ENCODE measurements at places on chromosomes 2 and 18.
A peak's percentile ranks its signal among the peaks of the same experiment; 100 is the strongest.

DNA sequence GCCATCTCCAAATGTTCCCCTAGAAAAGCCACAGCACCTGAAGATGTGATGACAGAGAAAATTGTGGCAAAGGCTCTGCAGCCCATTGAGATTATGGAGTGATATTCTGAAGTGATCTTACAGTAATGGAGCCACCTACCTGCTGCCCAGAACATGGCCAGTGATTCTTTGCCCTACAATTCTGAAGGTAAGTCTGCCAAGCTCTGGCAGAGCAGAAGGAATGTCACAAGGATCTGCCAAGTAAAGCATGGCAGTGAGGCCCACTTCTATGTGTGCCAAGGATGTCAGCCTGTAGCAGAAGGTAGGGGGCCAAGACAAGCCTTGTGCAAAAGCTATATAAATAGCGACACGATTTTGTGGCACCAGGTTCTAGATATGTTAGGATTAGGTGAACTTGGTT lies 155.1 kb downstream of the RND3 start:
- H3K27ac ChIP-seq, result no peak overlapping the region
- no peaks in the 10 kb centered on the region for H3K27me3 ChIP-seq
- no peaks in the 10 kb centered on the region for H3K4me1 ChIP-seq

DNA sequence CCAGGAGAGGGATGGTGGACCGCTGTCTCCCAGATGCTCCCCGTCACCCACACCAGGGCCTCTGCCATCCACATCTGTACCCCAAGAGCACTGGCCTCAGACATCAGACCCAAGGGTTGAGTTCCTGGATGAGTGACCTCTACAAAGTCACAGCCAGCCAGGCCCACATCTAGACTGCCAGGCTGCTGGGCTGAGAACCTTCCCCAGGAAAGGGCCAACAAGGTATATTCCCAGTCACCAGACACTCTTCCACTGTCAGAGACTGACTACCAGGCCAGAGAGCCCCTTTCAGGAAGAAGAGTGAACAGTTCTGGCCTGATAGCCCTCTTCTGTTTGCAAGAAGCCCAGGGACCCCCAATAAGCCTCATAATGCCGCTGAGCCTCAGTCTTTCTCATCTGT lies 44.3 kb downstream of the C1QL2 start:
- no peak for DNase-seq
- H3K36me3 ChIP-seq, result no peaks in the 10 kb centered on the region
- no peaks in the 10 kb centered on the region for H3K27me3 ChIP-seq
- no peak overlapping the region for H3K4me3 ChIP-seq

- H3K36me3 ChIP-seq, result peaks cover 6% of the 10 kb centered on the region
- H3K4me1 ChIP-seq, result peaks cover 69% of the 10 kb centered on the region
- H3K27ac ChIP-seq, result peak overlapping the region; percentile 89
- no peaks in the 10 kb centered on the region for H3K27me3 ChIP-seq
Measured at GRCh38 chr2:174603280-174603679, 5.7 kb upstream of the WIPF1 start.

- H3K4me3 ChIP-seq, result no peak overlapping the region
- H3K27me3 ChIP-seq, result no peaks in the 10 kb centered on the region
- no peaks in the 10 kb centered on the region for H3K36me3 ChIP-seq
- DNase-seq, result no peak
- no peaks in the 10 kb centered on the region for H3K4me1 ChIP-seq
- no peak overlapping the region for H3K27ac ChIP-seq
Measured at GRCh38 chr2:8196316-8196715, 485.5 kb upstream of the ID2 start.

GRCh38 chr2:171159372-171160118 lies 1.1 kb downstream of the TLK1 start:
- peaks cover 51% of the 10 kb centered on the region for H3K4me1 ChIP-seq
- no peaks in the 10 kb centered on the region for H3K27me3 ChIP-seq
- peak; percentile 61 for DNase-seq
- no peaks in the 10 kb centered on the region for H3K36me3 ChIP-seq
- H3K4me3 ChIP-seq, result peak overlapping the region; percentile 89
- H3K27ac ChIP-seq, result peak overlapping the region; percentile 70

GRCh38 chr18:79982736-79983135 lies 5.6 kb downstream of the TXNL4A start:
- peaks cover 51% of the 10 kb centered on the region for H3K4me1 ChIP-seq
- H3K27ac ChIP-seq, result no peak overlapping the region
- H3K4me3 ChIP-seq, result no peak overlapping the region
- DNase-seq, result no peak
- peaks cover 10% of the 10 kb centered on the region for H3K36me3 ChIP-seq

- DNase-seq, result no peak
- H3K4me1 ChIP-seq, result no peaks in the 10 kb centered on the region
- H3K27ac ChIP-seq, result no peak overlapping the region
Measured at GRCh38 chr2:73759904-73760303, 20.0 kb downstream of the DUSP11 start.

DNA sequence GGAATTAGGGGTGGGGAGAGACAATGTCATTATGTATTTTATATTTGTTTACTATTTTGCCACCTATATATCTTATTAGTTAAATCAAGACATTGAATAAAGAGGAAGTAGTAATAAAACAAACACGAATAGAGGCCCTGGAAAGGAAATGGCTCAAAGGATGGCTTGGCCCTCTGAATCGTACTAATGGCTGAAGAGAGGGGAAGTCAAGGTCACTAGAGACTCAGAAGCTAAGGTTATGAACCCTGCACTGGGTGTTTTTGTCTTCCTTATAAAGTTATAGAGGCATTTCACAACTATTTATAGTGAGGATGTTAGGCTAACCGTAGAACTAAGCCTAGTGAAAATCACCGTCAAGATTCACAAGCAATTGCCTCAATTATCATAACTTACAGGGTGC lies 685.9 kb downstream of the ARHGAP15 start:
- no peaks in the 10 kb centered on the region for H3K4me1 ChIP-seq
- no peaks in the 10 kb centered on the region for H3K27me3 ChIP-seq
- no peak overlapping the region for H3K4me3 ChIP-seq
- no peaks in the 10 kb centered on the region for H3K36me3 ChIP-seq
- DNase-seq, result no peak

GRCh38 chr18:75455249-75456198 lies 28.0 kb upstream of the SMIM21 start:
- peaks cover 2% of the 10 kb centered on the region for H3K27me3 ChIP-seq
- peaks cover 8% of the 10 kb centered on the region for H3K4me1 ChIP-seq
- no peak for DNase-seq
- no peaks in the 10 kb centered on the region for H3K36me3 ChIP-seq
- peak overlapping the region; percentile 45 for H3K4me3 ChIP-seq

DNA sequence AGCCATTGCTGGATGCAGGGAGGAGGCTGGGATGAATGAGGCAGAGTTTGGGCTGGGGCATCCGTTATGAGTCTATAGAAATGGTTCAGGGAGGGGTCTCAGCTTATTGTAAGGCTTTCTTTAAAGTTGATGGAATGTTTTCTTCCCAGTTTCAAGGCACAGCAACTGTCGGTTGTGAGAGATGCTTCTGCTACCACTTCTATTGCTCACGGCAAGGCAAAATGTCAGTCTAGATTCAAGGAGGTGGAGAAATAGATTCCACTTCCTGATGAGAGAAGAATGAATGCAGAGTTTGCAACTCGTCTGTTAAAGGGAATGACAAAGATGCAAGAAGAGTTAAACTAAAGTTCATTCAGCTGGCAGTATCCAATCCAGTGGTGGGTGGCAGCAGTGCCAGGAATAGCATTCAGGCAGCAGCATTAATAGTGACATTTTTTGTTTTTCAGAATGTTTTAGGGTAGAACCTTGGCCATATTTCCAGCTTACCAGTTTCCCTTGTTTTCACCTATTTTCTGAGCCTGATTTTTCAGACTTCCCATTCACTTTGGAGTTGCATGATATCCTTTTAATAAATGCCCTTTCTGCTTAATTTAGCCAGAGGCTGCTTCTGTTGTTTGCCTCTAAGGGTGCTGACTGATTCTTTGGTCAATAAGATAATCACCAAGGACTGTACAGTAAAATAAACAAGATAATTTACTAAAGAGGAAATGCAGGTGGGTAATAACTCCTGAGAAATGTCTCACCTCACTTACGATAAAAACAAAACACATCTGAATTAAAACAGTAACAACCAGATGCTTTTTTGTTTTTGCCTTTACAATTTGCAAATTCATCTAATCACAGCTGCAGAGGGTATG lies 138.4 kb downstream of the RPIA start:
- H3K4me1 ChIP-seq, result no peaks in the 10 kb centered on the region
- no peaks in the 10 kb centered on the region for H3K36me3 ChIP-seq
- DNase-seq, result no peak
- H3K27me3 ChIP-seq, result peaks cover 8% of the 10 kb centered on the region

All from T-cell (primary cell).